ENCODE measurements at places on chromosomes 13 and 19.

DNA sequence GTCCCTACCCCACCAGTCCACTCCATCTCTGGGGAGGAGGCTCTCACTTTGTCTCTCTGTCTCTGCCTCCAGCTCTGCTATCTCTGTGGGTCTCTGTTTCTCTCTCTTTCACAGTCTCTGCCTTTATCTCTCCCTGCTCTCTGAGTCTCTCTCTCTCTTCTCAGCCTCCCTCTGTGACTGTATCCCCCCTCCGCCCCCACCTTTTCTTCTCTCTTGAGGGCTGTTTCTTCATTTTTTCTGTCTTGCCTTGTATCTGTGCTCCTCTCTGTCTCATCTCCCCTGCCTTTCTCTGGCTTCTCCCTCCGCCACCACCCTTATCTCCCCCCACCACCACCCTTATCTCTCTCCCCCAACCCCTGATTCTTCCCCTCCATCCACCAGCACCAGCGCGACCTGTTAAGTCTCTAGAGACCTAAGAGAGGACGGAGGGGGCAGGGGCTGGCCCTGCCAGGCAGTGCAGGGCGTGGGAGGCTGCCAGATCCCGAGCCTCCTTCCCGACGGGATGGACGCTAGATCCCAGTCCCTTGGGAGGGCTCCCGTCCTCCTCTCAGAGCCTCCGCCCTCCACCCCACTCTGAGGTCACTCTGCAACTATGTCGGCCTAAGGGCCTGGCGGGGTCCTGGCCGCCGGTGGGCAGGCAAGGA lies 1.0 kb downstream of the AXL start:
- DNase-seq: no peak

GRCh38 chr13:96783511-96783910 lies 210.8 kb downstream of the OXGR1 start:
- DNase-seq: no peak

DNA sequence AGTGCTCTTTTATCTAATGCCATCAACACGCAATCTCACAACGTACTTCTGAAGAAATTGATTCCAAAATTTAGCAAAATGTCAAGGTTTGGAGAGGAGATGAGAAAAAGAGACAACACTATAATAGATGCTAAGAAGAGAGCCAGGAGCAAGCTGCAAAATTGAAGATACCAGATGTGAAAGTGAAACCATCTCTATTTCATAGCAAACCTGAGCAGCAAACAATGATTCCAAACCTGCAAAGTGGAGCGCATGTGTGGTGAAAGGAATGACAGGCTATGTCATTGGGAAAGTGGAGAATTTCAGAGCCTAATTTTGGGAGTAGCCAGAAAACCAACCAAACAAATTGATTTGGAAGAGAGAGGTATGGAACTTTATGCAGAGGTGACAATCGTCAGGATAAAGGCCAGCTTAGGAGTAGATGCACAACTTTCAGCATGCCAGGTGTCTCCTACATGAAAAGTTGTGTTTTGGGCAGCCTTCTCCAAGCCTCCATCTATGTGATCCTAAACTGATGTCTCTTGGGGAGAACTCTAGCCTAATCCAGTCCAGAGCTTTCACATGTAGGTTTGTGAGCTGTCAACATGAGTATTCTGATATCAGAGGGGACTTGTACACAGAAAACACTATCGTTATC lies 158.4 kb upstream of the FNDC3A start:
- no peak for DNase-seq

DNA sequence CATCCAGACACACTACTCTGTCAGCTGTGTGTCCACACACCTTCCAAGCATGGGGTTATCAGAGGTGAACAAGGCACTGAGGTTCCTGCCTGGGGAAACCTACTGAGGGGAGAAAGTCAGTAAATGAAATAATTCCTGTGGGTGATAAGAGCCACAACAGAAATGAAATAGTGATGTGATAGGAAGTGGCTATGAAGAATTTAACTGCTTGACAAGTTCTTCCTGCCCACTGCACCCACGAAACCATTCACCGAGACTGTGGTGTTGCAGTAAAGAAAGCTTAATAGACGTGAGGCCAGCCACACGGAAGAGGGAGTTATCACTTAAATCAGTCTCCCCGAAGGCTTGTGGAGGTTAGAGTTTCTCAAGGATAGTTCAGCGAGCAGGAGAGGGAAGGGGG lies 353.1 kb downstream of the UQCRFS1 start:
- DNase-seq: no peak

DNA sequence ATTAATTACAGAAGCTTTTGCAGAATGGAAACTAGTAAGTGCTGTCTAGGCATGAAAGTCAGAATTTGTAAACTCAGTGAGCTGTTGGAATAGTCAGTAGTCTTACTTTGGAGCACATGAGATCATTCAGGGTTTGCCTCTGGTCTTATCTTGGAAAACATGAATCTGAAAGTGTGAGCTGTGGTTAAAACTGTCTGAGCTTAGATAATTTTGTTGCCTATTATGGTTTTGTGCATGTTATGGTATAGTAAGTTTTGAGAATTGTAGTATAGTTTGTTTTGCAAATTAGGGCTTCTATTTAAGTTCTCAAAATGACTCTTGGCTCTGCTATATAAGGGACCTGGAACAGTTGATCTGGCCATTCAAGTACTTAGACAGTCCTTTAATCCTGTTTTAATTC lies 53.7 kb upstream of the TRPC4 start:
- no peak for DNase-seq

DNA sequence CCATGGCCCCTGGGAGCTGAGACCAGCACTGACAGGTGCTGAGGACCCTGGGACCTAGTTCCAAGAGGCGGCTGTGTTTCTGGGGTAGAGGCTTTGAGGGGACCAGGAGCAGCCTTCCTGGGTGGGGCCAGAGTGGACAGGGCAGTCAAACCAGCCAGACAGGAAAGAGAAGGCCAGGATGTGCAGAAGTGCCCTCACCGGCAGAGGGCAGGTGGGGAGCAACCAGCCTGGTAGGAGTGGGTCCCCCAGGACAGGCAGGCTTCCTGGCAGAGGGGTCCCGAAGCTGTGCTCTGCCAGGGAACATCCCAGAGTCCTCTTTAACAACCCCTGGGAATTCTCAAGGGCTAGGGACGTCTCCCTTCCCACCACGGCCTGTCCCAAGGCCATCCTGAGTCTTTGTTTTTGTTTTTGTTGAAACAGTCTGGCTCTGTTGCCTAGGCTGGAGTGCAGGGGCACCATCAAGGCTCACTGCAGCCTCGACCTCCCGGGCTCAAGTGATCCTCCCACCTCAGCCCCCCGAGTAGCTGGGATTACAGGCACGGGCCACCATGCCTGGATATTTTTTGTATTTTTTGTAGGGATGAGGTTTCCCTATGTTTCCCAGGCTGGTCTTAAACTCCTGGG lies 3.0 kb upstream of the HIPK4 start:
- DNase-seq: no peak

- no peak for DNase-seq
Measured at GRCh38 chr13:36806102-36806501, 12.9 kb upstream of the RFXAP start.

DNA sequence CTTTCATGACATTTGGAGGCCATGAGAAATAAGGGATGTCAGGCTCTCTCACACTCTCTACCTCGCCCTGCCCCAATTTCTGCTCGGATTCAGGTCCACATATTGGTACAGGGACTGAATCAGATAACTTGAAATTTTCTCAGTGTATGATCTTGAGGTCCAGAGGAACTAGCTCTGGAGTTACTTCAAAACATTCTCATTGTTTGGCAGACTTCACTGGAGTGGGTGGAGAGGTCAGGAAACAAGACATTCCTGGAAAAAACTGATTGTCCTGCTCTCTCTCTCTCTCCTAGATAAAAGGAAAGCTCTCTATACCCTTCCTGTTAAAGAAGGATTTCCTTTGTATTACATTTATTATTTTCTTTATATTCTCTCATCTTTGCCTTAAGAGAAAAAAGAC lies 428.1 kb upstream of the DACH1 start:
- no peak for DNase-seq

DNA sequence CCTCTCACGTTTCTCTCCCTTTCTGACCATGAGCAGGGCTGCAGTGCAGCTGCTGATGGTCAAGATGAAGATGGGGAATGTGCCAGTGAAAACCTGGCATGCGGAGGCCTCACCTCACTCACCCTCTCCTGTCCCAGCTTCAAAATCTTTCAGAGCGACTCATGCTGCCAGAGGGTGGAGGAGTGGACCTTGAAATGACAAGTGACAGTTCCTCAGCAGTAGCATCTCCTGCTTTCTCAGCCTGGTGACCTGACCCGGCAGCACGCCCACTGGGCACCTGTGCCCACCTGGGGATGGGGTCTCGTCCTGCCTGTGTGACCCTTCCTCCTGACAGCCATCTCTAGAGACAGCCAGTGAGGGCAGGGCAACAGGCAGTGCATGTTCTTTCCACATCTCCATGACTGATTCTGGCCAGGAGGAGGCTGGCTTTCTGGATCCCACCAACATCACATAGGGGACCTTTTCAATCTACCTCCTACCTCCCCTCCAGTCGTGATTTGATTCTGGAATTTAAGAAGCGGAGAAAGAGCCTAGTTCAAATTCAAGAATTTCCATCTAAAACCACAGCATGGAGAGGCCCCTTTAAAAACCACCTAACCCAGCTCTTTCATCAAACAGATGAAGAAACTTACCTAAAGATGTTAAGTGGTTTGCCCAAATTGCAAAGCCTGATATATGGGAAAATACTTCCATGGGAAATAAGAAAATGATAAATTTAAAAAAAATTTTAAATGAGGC lies 45.8 kb downstream of the RFX2 start:
- DNase-seq: no peak

GRCh38 chr13:110498765-110499164 lies 62.8 kb downstream of the RAB20 start:
- DNase-seq: no peak

- DNase-seq: no peak
Measured at GRCh38 chr19:17755977-17756670, 4.8 kb downstream of the FCHO1 start.

- no peak for DNase-seq
Measured at GRCh38 chr19:29495901-29496441, 29.8 kb upstream of the VSTM2B start.

- no peak for DNase-seq
Measured at GRCh38 chr19:42474743-42475142, 32.0 kb upstream of the CXCL17 start.

GRCh38 chr13:93730780-93731179 lies 504.2 kb downstream of the GPC6 start:
- no peak for DNase-seq

DNA sequence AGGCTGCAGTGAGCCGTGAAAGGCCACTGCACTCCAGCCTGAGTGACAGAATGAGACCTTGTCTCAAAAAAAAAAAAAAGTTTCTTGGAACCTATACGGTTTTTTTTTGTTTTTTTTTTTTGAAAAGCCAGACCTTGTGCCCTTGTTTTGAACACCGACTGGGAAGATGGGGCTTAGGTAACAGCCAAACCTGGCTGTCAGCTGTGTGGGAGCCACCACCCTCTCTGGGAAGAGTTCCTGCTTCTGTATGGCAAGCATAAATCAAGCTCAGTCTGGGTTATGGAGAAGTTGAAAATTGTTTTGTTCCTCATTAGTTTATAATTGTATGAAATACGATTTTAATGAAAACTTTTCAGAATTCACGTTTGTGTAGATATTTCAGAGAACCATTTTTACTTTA lies 39.5 kb downstream of the MPHOSPH8 start:
- DNase-seq: no peak

DNA sequence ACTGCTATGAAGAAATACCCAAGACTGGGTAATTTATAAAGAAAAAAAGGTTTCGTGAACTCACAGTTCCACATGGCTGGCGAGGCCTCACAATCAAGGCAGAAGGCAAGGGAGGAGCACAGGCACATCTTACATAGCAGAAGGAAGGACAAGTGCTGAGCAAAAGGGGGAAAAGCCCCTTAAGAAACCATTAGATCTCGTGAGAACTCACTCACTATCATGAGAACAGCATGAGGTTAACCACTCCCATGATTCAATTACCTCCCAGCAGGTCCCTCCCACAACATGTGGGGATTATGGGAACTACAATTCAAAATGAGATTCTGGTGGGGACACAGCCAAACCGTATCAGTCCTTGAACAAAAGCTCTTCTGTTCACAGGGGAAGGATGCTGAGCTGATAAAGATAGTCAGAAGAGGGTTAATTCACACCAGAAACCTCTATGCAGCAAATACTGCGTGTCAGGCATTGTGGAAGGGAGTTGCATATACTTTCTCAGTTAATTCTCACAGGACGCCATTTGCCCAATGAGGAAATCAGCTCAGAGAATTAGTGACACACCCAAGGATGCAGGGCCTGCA lies 246.2 kb downstream of the FOXO1 start:
- no peak for DNase-seq

DNA sequence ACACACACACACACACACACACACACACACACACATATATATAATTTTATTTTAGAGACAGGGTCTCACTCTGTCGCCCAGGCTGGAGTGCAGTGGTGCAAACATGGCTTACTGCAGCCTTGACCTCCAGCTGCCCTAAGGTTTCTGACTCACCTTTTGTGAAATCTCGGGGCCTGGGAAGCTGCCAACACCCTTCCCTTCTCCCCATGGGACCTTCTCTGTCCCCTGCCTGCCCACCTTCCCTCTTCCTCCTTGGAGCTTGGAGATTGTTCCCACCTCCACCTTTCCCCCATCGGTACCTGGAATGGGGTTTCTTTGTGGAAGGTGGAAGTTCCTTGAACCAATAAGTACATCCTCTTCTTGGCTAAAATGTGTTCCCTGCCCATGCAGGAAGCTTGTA lies 6.3 kb downstream of the ARRDC5 start:
- DNase-seq: no peak

GRCh38 chr13:112742583-112742982 lies 52.7 kb downstream of the ATP11A start:
- DNase-seq: no peak

- DNase-seq: no peak
Measured at GRCh38 chr13:40779796-40780285, 8.9 kb upstream of the MRPS31 start.

DNA sequence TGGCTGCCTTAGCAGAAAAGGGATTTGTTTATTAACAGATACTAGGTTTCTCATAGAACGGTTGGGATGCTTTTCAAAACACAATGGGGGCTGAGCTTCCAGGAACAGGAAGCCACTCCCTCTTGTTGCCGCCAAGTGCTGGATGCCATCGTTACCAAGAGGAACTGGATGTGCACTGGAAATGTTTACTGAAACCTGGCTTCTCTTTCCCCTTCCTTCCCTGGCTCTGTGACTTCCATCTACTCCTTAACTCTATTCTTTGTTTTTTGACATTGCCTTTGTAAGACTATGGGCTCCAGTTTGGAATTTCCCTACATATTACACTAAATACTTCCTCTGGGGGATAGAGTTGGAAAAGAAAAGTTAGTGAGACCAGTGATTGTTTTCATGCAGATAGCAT lies 11.7 kb upstream of the KL start:
- no peak for DNase-seq

- DNase-seq: peak; percentile 53
Measured at GRCh38 chr13:52159159-52159982, at the start of gene NEK3. Gene NEK3, minus strand, starts transcription at chr13:52159597. Its CDS starts 3,406 bp downstream, at chr13:52156191.

- DNase-seq: no peak
Measured at GRCh38 chr13:22948421-22948820, 232.4 kb upstream of the SGCG start.

- DNase-seq: no peak
Measured at GRCh38 chr13:74839656-74840055, 642.3 kb downstream of the TBC1D4 start.
